ENCODE measurements at places on chromosomes 2 and 18.

- DNase-seq = no peak
Measured at GRCh38 chr2:9724565-9724964, 93.8 kb upstream of the YWHAQ start.

GRCh38 chr2:2577407-2577831 is 246.3 kb upstream of the MYT1L start:
- no peak for DNase-seq

DNA sequence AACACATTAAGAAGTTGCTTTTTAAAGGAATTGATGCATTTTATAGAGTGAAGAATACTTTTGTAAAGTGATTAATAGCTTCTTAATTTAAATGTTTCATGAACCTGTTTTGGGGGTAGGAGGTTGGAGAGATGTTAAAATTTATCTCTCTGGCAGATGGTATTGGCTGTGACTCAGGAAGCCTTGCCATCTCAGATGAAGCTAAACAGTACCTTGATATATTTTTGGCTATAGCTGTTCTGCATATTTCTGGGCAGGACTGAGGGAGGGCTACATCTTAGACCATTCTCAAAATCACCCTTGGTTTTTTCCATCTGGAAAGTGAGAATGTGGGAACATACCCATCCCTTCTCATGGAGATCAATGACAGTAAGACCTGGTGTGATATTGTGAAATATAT is 13.4 kb downstream of the CAPN14 start:
- DNase-seq = no peak

DNA sequence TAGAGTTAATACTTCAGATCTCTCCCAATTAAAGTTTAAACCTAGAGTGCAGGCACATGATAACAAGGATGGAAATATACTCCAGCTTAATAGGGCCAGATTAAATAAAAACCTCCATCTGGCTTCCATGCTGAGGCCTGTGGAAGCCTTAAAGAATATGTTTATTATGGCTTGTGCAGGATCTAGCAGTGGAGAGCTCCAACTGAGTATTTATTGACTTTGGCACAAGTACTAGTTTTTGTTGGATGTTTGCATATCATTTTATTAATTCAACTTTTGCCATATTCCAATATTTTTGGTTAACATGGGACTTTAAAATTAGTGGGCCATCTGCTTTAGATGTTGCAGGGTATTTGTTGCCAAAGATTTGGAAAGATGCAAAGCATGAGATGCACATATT is 860.4 kb upstream of the SOX11 start:
- DNase-seq = no peak

- no peak for DNase-seq
Measured at GRCh38 chr2:32933756-32934095, 13.0 kb upstream of the LTBP1 start.

DNA sequence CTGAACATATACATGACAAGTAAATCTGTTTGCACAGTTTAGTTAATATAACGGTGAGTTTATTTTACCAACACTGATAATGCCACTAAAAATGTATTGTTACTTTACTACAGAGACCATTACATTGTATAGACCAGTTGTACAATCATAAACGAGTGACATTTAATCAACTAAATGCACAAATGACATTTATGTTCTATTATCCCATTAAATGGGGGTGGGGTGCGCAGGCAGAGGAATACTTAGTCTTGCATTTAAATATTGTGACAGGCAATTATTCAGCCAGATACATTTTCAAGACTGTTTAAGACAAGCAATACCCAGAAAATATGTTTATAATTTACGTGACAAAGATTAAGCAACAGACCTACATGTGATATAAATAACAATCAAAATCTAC is 72.0 kb upstream of the CHAC2 start:
- DNase-seq = no peak

- DNase-seq = no peak
Measured at GRCh38 chr18:79687806-79688205, 8.2 kb downstream of the CTDP1 start.

DNA sequence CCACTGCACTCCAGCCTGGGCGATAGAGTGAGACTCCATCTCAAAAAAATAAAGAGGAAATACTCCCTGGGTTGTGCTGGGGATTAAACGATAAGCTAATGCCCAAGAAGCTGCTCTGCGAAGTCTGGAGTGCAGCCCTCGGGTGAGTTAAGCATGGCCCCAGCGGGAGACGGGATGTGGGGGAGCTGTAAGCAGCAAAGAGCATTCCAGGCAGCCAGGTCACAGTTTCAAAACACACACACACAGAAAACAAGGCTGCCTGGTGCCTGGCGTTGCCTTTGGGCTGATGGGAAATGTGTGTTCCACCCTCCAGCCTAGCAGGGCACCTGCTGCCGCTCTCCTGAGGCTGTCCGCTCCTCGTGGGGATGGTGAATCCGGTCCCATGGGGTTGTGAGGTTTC is 24.1 kb downstream of the ODC1 start:
- DNase-seq = no peak

DNA sequence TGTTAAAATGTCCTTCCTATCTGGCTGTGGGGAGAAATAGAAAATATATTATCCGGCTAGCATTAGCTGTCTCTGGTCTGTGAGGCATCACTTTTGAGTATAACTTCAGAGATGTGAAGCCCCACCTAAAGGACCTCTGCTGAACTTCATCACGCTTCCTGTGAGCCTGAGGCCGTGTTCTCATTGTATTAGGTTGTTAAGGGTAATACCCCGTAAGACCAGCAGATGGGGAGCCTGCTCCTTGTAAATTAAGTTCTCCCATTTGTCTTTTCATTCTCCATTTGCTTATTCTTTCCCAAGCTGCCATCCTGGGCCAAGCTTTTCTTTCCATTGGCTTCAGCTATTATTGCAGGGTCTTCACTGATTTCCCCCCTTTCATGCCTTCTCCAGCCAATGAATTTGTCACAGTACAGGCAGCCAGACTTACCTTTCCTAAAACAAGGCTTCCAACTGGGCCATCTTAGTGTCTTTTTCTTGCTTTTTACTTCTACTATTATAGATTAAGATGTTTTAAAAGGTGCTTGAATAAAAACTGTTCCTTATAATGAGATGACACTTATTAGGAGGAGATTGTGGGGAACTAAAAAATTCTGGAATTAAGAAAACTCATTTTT is 12.4 kb downstream of the NIF3L1 start:
- peak; percentile 41 for DNase-seq

GRCh38 chr18:755506-755905 is 43.1 kb upstream of the ENOSF1 start:
- no peak for DNase-seq

DNA sequence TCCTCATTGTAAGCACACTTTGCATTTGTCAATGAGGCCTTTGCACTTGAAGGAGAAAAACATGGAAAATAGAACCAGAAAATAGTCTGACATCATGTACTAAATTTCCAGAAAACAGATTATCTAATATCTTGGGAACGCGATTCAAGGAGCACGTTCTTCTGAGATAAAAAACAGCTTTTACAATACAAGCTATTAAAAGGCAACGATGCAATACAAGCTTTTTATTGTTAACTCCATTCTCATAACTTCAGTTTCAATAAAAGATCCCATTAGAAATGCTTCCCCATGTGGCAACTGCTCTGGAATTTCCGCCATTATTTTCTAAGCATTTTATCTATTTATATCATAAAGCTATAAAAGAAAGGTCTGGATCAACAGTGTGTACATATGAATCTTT is 40.3 kb downstream of the NRXN1 start:
- no peak for DNase-seq
